ENCODE measurements at places on chromosomes 2 and 18.

DNA sequence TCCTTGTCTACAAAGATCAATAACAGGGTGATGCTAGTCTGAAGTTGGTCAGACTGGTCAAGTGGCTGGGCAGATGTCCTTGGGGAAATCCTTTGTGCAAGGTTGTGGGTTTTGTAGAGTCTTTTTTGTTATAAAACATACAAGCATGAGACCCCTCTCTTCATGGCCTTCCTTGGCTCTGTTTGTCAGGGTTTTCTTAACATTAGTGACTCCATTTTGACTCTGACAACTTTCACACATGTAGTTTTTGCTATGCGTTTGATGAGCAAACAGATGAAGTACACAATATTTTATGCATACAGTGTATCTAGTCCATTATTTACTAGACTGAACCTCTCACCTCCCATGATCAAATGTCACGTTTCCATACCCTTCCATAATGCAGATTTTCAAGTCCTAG, 151.2 kb upstream of the KLF7 start:
- no peak for DNase-seq

DNA sequence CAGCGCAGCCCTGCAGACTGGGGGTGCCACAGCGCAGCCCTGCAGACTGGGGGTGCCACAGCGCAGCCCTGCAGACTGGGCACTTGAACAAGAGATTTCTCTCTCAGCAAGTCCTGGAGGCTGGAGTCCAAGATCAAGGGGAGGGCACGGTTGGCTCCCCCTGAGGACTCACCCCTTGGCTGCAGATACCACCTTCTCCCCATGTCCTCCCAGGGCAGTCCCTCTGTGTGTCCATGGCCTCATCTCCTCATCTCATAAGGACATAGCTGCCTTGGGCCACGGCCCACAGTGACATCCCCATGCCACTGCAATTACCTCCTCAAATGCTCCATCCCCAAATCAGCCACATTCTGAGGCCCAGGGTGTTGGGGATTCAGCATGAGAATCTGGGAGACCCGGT, 98.2 kb downstream of the TPO start:
- no peak for DNase-seq

- peak; percentile 99 for DNase-seq
These were observed at the start of gene MEX3C for GRCh38 chr18:51197661-51198424. MEX3C (minus strand) TSS chr18:51197681; CDS start chr18:51197320, 361 bp downstream.

DNA sequence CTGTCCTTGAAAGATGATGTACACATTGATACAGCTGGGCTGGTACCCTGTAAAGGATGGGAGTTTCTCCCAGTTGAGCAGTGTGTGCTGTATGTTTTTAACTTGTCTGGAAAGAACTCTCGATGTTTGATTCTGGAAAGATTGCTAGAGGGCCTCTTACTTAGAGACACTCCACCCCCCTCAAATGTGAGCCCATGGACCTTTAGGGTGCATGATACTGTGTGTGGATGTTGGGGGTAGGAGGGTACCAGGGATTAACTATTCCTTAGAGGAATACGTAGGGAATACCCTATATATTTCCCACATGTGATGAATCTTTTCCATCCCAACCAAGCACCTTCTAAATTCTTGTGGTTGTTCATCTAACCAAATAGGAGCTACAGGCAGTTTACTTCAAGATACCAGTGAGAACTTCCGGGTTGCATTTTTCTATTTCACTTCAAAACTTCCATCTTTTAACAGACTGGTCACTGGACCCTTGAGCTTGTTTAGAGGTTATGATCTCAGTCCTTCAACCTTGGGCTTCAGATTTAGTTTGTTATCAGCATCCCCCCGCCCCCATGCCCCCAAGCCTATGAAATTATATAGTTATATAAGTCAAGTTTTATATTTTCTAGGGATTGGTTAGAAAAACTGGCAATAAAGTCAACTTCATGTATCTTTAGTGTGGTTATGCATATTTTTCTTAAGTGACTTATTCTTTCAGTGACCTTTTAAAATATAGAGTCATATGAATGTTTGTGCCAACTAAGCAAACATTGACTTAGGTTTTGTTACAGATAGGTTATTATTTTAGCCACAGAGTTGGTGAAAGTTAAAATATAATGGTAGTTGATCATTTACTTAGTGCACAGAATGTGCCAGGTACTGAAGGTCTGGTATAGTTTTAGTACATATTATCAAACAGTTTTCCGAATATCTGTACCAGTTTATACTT, 18.2 kb downstream of the AFTPH start:
- DNase-seq, result peak; percentile 45
